Caco-2 (cell line): ENCODE measurements at places on chromosomes 5 and 9. TPM values are rescaled to one million over a fixed set of nuclear protein-coding genes. Genes with fewer than 3 reads are reported as not detected.
A peak's percentile ranks its signal among the peaks of the same experiment; 100 is the strongest.

GRCh38 chr9:123865226-123866000 lies 64.5 kb downstream of the DENND1A start:
- DNase-seq: no peak

DNA sequence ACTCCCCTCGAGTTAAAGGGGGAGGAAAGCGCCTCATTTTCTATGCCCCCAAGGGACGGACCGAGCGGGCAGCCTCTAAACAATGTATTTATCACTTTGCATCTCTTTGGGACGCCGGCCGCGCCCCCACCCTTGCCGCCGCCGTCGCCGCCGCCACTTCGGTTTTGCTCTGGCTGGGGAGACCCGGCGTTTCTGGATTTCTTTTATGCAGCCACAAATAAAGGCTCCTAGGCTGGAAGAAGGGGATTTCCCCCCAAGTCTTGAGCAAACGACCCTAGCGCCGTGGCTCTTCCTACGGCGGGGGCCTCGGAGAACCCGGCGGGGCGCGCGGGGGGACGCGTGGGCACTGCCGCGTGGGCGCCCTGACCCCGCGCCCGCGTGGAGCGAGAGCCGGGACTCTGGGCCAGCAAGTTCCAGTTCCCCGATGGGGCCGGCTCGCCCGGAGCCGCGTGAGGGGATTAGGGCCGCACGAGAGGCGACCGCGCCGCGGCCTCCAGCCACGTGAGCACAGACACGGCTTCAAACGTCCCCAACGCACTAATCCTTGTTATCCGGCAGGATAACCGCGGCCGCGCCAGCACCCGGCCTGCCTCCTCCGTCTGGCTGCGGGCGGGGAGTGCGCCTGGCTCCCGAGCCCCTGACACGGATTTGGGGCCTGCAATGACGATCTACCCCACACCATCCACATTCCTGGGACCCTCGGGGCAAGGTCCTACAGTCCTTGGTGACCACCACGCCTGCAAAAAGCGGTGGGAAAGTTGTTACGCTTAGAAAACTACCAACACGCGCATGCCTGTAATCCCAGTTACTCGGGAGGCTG lies 7.9 kb upstream of the NEUROG1 start:
- DNase-seq: no peak

DNA sequence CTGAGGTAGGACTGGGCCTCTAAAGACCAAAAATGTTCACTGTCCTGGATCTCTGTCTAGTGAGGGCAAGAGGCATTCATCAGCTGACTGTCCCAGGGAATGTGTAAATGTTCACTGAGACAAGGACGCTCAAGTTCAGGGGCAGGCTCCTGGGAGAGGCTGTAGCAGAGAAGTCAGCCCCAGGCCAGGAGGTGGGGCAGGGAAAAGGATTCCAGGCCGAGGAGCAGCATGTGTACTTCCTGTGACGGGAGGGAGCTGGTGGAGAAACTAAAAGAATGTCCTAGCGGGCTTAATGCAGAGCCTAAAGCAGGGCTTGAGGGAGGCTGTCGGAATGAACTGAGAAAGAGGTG lies 205.8 kb downstream of the GABBR2 start:
- DNase-seq: no peak

DNA sequence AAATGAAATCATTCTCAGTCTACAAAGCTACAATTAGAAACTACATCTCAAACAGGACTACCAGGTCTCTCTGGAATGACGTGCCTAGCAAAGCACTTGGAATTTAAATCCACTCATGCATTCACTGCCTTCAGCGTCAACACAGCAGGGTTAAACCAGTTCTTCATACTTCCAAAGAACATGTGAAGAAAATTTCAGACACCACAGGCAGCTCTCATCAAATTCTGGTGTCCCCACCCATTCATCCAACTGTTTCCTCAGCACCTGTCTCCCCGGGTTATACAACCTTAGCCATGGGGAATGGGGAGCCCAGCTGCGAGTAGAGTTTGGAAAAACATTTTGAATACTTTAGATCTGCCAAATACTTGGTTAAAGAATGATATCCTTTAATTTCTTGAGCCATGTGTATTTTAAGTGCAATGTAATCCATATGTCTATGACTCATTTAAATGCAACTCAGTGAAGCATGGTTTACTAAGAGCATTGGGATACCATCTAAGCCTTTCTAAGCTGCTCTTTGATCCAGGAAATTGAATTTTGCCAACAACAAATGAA lies 17.5 kb downstream of the ADAM19 start:
- no peak for DNase-seq

GRCh38 chr5:82812575-82812974 lies 264.6 kb downstream of the TMEM167A start:
- DNase-seq: no peak

- DNase-seq: no peak
Observed at GRCh38 chr5:50889790-50890189, 223.4 kb downstream of the PARP8 start.

- DNase-seq: no peak
Observed at GRCh38 chr9:78746010-78746409, 449.1 kb downstream of the PSAT1 start.

GRCh38 chr9:98057138-98057799 lies 737 bp downstream of the NANS start:
- DNase-seq: no peak

- no peak for DNase-seq
Observed at GRCh38 chr5:156755421-156756087, 94.5 kb upstream of the PPP1R2B start.

DNA sequence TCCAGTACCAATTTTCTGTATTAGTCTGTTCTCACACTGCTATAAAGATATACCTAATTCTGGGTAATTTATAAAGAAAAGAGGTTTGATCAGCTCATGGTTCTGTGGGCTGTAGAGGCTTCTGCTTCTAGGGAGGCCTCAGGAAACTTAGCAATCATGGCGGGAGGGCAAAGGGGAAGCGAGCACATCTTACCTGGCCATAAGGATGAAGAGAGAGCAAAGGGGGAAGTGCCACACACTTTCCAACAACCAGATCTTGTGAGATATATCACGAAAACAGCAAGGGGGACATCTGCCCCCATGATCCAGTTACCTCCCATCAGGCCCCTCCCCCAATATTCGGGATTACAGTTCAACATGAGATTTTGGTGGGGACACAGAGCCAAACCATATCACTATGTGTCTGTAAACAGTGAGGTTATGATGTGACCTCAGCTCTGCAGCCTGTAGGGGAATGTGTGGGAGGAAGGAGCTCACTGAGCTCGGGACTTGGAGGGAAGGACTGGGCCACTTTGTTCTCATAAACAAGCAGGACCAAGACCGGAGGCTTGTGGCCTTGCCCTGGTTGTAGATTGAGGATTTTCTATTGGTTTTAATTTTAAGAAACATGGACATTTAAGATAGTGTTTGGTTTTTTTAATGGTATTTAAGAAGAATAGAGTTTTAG lies 85.2 kb downstream of the EHMT1 start:
- no peak for DNase-seq

DNA sequence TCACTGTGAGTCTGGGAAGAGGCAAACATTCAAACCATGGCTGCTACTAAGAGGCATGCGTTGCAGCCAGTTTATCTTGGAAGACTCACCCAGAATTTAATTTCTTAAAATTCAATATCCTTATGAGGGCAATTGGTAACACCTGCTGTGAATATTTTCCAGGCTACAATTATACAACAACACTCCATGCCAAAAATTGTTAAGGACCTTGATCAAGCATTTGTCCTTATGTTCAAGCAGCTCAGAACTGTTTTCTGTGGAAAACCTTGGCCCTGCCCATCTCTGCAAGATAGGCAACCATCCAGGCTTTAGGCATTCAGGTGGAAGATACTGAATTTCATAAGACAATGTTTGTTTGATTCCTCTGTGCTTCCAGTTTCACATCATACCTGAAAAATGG lies 327.8 kb downstream of the FBXL7 start:
- no peak for DNase-seq

DNA sequence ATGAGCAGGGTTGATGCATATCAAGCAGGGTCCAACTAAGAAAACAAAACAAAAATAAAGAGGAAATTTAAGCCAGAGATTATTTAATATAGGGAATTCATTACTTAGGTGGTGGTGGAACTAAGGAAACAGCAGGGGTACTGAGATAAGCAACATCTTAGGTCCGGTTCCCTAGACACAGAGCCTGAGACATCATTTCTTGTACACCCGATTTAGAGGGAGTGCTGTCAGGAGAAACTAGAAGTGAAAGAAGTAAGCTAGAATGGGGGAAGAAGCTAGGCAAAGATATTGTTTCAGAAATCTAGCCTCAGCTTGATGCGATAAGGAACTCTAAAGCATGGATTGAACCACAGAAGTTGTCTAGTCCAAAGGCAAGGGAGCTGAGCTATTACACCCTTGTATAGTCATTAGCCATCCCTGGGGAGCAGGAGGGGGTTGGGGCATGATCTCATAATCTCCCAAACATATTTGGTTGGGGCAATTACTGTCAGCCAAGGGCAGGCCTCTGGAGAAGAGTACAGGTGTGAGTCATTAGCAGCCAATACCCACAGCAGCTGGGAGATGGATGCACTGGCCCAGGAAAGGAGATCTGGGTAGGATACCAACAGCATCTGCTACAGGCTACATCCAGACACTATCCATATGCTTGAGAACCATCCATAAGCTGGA lies 194.5 kb downstream of the ARL15 start:
- DNase-seq: no peak

DNA sequence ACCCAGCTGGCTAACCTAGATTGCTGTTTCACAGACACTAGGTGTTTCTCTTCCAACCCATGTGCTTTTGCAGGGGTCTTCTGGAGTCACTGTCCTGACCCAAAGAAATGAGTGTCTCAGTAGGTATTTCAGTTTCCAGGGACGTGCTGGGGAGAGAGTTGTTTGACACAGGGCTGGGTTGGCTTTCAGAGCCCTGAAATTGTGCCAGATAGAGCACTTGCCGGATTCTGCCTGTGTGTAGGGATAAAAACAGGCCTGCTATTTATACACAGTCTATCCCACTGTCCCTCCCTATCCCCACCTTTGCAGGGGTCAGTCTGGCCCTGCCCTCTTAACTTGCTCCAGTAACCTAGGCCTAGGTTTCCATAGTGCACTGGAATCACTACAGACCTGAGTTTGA lies 957 bp upstream of the HBEGF start:
- no peak for DNase-seq

DNA sequence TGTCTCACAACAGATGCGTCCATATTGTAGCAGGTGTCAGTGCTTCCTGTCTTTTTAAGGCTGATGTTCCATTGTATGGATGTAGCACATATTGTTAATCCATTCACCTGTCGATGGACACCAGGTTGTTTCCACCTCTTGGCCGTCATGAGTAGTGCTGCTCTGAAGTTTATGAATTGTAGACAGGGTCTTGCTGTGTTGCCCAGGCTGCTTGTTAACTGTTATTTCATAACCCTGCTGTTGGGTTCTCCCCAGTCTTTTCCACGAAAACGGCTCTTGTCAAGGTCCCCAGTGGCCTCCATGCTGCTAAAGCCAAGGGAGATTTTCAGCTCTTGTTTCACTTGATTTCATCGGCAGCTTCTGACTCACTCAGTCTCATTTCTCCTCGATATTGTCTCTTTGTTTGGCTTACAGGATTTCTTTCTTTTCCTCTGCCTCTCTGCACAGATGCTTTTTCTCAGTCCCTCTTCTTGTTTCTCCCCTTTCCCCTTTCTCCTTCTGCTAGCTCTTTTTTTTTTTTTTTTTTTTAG lies 12.1 kb upstream of the PSD2 start:
- no peak for DNase-seq

DNA sequence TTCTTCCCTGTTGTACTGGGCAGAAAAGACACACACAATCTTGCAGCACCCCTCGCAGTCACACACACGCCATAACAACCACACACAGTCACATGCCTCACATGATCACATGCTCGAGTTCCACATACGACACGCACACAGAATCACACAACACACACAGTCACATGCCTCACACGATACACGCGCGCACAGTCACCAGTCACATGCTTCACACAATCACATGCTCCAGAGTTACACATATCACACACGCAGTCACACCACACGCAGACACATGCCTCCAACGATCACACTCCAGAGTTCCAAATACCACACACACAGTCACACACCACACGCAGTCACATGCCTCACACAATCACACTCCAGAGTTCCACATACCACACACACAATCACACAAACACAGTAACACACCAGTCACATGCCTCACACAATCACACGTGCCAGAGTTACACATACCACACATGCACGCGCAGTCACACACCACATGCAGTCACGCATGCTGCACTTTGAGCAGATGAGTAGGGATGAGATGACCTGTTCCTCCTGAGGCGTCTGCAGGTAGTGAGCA lies 49.0 kb upstream of the LRRC14B start:
- DNase-seq: no peak

- DNase-seq: peak; percentile 76
Observed at GRCh38 chr5:149618581-149619248, 37.4 kb downstream of the ARHGEF37 start.

DNA sequence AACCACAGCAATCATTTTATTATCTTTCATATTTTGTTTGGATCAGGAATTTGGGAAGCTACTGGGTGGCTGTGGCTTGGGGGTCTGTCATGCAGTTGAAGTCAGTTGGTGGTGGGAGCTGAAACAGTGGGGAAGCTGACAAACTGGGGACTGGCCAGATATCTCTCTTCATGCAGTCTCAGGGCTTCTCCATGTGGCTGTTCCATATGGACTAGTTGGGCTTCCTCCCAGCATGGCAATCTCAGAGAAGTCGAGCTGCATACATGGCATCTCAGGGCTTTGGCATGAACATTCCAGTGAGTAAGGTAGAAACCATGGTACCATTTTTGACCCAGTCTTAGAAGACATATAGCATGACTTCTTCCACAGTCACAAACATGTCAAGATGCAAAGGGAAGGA lies 274.8 kb downstream of the ENC1 start:
- no peak for DNase-seq

DNA sequence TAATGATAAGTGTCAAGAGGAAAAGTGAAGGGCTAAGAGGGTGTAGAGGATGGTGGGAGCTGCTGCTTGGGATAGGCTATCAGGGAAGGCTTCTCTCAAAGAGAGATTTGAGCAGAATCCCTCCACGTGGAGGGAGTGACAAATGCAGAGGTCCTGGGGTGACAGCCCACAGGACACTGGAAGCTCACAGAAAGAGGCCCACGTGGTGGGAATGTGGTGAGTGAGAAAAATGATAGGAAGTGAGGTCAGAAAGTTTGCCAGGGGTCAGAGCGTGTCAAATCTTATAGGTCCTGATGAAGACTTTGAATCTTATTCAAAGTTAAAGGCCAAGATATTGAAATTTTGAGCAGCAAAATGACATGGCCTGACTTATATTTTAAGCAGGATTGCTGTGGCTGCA lies 125.3 kb downstream of the EGFLAM start:
- DNase-seq: no peak

MYO10 gene
- total RNA-seq: 67.6 and 73.3 TPM in 2 replicates

TEX48 gene
- not detected in 2 replicates for total RNA-seq

G3BP1 gene
- total RNA-seq: 291 and 329 TPM in 2 replicates

SPATA31C1 gene
- total RNA-seq: not detected in 2 replicates

SCGB3A2 gene
- not detected in 2 replicates for total RNA-seq

ZFP2 gene
- 0.29 and 0.35 TPM in 2 replicates for total RNA-seq

SLC36A3 gene
- total RNA-seq: not detected in 2 replicates

SLC6A18 gene
- not detected in 2 replicates for total RNA-seq

C1QTNF3 gene
- 2.5 and 4.4 TPM in 2 replicates for total RNA-seq

MSMP gene
- total RNA-seq: not detected in 2 replicates

GLRA1 gene
- not detected in 2 replicates for total RNA-seq

FGF18 gene
- 1.3 and 2.1 TPM in 2 replicates for total RNA-seq

IL11RA gene
- 5.6 and 7.1 TPM in 2 replicates for total RNA-seq

PCDHGB4 gene
- total RNA-seq: 0.12 and 0.14 TPM in 2 replicates

ATOX1 gene
- 135 and 139 TPM in 2 replicates for total RNA-seq
